Activated T-helper 1 cell treated with Interleukin-2 at 50 U/mL for 16 hours (primary cell): ENCODE measurements at places on chromosomes 7 and 10.

DNA sequence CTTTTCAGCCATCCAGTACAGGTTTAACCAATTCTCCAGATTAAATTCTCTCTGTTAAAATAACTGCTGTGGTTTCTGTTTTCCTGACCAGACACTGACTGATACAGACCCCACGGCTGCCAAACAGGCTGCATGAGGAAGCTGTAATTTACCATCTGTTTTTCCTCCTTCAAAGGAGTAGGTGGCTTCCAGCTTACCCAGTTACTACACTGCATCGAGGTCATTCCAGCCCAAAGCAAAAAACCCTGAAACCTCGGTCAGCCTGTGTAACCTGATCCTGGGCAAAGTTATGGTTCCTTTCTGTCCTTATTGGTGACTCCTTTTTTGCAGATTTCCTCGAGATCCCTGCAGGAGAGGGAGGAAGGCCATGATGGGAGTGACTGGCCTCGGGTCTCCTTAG is 27.9 kb upstream of the LOXL4 start:
- DNase-seq: no peak

- no peak for DNase-seq
These were observed 16.4 kb downstream of the NACAD start for GRCh38 chr7:45072131-45073030.

GRCh38 chr7:80632139-80632538 is 6.3 kb upstream of the CD36 start:
- no peak for DNase-seq

GRCh38 chr10:77963901-77964300 is 37.3 kb upstream of the DLG5 start:
- DNase-seq: no peak

DNA sequence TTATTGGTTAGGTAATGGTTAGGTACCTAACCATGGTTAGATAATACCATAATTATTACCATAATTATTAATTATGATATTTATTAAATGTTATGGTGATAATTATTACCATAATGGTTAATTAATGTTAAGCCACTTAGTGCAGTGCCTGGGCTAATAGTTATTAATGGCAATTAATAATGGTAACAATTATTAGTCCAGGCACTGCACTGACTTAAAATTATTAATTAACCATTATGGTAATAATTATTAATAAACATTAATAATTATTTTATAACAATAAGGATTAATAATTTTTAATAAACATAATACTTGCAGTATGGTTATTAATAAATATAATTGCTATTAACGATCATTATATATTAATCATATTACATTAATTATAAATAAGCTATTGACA is 604.0 kb downstream of the CALN1 start:
- no peak for DNase-seq

GRCh38 chr10:107618504-107618994 is 454.0 kb upstream of the SORCS1 start:
- no peak for DNase-seq

GRCh38 chr7:6106140-6106904 is 75.1 kb downstream of the ANKRD61 start:
- DNase-seq: peak; percentile 10

- no peak for DNase-seq
These were observed 223.8 kb downstream of the ZMYND11 start for GRCh38 chr10:359093-359492.

- no peak for DNase-seq
These were observed 1.6 kb downstream of the GPR22 start for GRCh38 chr7:107471292-107472070.

DNA sequence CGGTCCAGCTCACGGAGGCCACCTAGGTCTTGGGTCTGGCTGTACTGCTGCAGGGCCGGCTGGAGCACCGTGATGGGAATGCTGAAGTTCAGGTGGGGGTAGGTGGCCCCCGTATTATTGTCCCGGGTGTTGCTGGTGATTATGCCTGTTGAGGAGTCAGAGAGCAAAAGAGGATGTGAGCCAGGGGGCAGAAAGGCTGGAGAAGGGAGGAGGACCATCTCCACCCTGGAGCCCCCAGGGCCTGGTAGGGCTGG is 6.6 kb downstream of the TYSND1 start:
- no peak for DNase-seq

DNA sequence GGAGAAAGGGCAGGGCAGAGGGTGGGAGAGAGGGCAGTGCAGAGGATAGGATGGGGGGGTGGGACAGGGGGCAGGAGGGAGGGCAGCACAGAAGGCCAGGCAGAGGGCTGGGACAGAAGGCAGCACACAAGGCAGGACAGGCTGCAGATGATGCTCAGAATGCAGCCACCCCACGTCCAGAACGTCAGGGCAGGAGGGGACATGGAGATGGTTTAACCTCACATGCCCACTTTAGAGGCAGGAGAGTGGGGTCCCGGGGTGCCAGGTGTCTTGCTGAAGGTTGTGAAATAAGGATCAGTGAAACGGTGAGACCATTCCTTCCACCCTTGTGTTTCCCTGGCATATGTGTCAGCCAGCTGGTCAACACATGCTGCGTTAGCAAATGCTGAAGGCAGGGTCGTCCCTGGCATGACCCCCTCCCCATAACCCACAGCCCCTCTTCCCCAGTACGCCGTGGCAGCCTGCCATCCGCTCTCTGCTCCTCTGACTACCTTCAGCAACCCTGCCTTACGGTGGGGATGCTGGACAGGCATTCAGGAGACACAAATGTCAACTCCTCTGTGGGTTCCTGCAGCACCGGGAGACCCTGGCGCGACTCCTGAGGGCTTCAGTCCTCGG is 592.1 kb downstream of the DNAJB6 start:
- no peak for DNase-seq

DNA sequence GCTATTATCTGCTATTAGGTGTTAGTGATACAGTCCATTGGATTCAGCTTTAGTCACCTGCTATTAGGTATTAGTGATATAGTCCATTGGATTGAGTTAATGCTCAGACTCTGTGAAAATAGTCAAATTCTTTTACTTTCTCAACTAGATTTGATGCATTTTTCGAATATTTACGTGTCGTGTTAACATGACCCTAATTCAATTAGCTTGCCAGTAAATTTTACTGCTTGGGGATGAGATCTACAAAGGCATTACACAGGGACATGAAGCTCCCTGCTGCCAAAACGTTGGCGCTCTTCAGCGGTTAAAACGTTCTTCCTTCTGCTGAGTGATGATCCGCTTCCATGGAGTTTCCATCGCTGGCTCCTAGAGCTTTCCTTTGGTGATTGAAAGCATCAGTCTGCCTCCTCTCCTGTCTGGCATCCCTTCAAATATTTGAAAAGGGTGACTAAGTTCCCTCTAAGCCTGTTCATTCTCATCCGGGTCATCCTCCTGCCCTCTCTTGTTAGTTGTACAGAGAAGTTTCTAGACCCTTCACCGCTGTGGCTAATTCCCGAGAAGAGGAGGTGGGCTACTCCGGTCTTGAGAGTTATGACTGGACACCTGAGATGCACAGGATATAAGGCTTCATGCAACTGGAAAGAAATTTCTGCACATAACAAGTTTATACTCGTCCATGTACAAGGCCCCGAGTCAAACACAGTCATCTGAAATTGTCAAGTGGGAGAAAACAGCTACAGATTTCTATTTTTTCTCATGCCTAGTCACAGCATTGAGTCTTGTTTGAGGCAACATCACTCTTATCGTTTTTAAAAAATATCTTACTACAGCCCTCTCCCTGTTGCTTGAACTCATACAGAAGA is 254.0 kb downstream of the KLF6 start:
- no peak for DNase-seq

- DNase-seq: no peak
These were observed 182.2 kb downstream of the ADK start for GRCh38 chr10:74333174-74333573.

DNA sequence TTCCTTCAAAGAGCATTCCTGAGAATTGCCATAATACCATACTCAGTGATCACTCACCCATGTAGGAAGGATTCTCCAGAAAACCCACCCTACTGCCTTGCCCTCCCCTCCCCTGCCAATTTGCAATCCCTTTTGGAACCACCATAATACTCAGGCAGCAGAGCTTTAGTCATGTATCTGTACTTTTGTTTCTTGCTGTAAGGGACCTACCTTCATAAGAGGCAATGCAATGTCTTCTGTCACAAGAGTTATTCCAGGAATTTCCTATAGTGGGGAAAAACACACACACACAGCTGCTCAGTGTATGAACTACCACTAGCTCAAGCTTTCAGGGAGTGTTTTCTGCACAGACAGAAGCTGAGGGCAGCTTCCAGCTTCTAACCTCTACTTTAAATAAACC is 67.0 kb downstream of the GSAP start:
- DNase-seq: no peak
